Kasumi-1 (cell line): ENCODE measurements at places on chromosomes 5 and 9.
A peak's percentile ranks its signal among the peaks of the same experiment; 100 is the strongest.

DNA sequence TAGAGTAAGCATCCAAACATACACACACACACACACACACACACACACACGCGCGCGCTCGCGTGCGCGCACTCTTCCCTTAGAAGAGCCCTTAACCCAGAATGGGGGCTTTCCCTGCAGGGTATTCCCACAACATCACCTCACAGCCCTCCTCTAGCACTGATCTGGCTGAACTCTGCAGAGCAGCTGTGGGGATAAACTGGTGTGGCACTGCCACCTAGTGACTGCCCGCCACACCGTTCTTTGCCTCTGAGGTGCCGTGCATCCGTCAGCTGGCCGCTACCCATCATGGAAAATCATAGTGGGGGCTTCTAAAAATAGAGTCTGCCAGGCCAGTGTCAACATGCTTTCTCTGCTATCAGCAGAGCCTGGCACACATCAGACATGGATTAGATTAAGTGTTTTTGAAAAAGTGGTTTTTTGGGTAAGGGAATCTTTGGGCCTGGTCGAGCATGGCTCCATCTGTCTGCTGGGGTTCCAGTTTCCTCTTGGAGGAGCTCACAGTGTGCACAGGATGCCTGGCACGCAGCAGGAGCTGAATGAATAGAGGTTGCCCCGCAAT is 88.1 kb downstream of the KCNN2 start:
- DNase-seq: peak; percentile 73

DNA sequence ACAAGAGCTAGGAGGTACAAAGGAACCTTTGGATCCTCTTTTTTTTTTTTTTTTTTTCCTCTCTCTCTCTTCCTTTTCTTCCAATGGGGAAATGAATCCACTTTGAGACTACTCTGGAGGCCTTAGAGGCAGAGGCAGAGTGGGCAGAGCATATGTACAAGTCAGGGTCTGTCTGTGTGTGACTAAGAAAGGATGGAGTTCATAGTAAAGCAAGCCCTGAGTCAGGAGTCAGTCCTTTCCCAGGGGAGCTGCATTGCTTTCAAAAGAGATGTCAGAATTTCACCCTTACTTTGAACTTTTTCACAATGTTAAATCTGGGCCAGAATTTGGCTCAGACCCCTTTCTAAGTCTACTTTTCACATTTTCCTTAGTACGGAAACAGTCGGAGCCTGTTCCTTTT is 792.4 kb upstream of the C9orf72 start:
- DNase-seq: no peak

DNA sequence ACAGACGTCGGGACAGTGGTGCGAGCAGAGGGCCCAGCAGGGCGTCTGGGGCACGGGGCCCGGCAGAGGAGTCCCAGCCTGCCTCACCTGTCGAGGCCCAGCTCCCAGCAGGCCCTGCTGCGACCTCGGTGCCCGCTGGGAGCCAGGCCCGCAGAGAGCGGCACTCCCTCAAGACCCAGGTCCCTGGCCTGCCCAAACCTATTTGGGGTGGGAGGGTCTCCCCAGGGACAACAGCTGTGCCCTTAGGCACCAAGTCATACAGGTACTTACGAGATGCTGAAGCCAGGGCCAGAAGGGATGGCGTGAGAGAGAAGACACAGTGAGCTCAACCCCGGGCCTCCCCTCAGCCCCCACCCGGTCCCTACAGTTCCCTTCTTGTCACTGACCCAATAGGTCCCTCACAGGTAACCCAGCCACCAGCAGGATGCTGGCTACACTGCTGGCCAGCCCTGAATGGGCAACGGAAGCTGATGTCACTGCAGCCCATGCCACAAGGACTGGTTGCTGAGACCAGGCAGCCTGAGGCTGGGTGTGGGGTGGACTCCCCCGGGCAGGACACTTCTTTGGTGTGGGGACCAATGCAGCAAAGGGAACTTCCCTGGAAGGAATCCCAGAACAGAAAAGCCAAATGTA is 3.7 kb downstream of the NSMF start:
- DNase-seq: no peak

GRCh38 chr9:27340961-27341511 is 44.1 kb upstream of the EQTN start:
- DNase-seq: no peak

DNA sequence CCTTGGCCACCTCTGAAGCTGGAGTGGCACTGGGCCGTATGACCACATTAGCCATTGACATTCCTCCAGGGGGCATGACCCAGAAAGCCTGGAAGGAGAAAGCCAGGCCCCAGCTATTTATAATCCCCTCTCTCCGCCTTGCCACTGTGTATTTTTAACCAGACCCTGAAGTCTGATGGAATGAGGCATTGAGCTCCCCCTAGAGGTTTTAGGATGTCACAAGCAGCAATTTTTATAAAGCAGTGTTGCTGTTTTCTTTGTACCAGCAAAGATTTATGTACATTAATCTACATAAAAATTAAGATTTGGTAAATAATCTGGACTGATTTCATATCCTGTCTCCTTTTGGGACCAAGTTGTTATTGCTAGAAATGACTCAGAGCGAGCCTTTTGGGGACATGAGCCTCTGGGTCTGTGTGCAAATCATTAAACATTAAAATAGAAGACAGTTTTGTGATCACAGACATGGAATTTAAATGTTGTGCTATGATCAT is 127.1 kb downstream of the TRIO start:
- peak; percentile 92 for DNase-seq

DNA sequence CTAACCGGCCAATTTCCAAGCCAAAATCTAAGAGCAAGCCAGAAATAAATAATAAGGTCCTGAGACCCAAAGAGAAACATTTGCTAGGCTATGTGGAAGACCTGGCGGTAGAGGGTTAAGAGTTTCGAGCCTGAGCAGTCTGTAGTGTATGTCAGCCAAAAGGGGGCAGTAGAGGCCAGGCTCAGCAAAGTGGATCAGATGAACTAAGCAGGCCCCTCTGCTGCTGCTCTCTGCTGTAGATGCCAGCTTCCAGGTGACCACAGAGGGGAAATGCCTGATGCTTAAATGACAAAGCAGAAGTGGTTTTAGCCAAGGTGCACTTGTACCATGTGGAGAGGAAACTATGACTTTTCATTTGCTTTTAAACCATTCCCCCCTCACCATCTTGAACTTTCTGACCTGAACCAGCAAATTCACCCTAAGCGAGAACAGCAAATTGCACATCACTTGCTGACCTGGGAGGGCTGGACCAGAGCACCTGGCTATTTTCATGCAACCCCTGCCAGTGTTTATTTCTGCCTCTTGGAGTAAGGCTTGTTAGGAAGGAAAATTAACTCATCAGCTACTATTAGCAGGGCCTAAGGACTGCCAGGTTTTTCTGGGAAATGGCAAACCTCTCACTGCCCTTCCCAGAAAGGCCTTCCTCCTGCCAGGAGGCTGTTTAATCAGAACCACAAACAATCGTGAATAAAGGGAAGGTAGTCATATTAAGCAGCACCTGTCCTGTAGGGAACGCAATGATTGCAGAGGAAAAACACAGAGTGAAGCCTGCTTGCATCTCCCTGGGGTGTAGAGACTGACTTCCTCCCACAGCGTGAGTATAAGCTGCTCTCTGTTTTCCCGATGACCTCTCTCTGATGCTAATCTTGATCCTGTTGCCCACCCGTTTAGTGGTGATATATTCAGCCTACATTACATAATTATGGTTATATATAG is 818.2 kb downstream of the TLR4 start:
- DNase-seq: peak; percentile 54

- DNase-seq: no peak
Observed at GRCh38 chr9:132669319-132669697, 475 bp downstream of the DDX31 start.

DNA sequence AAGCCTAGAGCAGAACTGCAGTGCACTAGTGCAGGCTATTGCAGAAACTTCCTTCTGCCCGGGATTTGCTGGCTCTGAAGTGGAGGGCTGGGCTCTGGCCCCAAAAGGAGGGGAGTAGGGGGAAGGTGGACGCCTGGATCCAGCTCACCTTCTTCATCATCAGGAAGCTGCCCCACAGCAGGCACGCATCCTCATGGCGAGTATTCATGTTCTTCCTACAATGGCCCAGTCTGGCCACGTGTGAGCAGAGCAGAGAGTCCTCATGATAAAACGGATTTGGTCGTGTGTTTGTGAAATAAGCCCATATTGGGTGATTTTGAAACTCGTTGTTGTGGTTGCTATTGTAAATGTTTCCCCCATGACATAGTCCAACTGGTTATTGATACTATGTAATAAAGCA is 8.2 kb upstream of the GLIPR2 start:
- peak; percentile 47 for DNase-seq

DNA sequence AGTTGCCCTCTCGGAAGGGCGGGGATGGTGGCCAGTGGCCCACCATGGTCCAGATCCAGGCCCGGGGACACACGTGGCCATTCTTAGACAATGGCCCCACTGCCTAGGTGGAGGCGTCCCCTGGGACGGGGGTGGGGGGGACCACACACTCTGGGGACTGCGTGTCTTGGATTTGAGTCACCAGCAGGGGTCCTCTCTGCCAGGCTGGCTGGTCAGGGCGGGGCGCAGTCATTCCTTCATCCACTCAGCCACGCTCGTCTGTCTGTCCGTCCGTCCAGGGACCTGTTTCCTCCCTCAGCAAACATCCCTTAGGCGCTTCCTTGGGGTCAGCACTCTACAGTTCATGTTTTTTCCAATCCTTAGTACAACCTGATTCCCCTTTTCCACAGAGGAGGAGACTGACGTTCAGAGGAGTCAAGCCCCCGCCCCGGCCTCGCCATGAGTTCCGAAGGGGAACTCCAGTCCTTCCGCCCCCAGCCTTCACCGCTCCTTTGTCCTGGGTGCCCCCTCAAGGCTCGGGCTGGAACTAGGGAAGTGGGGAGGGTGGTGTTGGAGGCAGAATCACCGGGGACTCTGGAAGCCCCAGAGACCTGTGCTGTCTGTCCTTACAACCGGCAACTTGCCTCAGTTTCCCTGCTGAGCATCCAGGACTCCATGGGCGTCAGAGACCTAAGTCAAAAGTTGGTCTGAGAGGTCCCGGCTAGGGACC is 276.6 kb upstream of the MVB12B start:
- no peak for DNase-seq

- no peak for DNase-seq
Observed at GRCh38 chr5:144731786-144732185, 561.1 kb downstream of the KCTD16 start.

- no peak for DNase-seq
Observed at GRCh38 chr5:759111-759751, 25.3 kb downstream of the ZDHHC11B start.

DNA sequence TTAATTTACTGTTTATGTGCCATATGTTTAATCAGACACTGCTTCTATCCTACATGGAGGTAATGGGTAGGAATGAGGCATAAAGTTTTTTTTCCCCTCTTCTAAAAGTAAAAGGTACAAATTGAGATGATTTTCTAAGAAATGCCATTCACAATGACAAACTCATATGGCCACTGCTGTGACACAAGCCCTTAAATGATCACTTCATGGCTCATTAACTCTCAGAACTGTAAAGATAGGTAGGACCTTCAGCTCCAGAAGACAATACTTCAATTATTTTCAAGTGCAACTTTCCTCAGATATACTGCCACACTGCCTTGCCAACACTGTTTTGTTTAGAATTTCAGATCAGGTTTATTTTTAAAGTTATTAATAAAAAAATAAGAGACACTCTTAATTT is 362.9 kb upstream of the ZNF608 start:
- no peak for DNase-seq

DNA sequence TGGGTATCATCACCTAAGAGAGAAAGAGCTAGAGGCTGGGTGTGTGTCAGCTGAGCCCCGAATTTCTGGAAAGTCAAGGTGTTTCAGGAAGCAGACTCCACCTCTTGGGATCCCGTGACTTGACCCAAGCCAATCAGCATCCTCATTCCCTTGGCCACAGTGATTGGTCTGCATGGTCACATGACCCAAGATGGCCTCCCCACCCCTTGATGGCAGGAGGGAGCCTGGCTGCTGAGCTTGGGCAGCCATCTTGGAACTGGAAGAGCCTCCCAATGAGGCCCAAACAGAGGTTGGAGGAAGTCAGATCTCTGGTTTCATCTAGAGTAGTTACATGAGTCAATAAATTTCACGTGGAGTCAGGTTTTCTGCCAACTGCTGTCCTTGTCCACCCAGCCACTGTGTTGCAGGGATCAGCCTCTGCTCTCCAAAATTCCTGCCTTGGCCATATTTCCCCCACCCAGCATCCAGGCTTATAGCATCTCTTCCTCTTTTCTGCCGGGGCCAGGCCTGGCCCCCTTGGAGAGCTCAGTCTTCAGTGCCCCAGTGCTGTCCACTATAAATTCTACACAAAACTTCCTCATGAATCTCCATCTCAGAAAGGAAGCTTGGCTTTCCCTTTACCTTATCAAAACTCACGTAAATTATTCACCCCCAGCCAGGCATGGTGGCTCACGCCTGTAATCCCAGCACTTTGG is 17.2 kb upstream of the SUSD3 start:
- no peak for DNase-seq

DNA sequence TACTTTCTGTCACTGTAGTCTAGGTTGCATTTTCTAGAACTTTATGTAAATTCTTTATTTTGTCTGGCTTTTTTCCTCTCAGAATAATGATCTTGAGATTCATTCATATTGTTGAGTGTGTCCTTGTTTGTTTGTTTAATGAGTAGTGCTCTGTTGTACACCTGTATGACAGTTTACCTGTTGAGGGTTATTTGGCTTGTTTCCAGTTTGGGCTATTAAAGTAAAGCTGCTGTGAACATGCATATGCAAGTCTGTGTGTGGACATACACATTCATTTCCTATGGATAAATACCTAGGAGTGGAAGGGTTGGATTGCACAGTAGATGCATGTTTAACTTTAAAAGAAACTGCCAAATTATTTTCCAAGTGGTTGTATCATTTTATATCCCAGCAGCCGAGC is 30.4 kb downstream of the MVB12B start:
- DNase-seq: no peak

GRCh38 chr5:174284873-174285272 is 239.4 kb downstream of the NSG2 start:
- DNase-seq: no peak

DNA sequence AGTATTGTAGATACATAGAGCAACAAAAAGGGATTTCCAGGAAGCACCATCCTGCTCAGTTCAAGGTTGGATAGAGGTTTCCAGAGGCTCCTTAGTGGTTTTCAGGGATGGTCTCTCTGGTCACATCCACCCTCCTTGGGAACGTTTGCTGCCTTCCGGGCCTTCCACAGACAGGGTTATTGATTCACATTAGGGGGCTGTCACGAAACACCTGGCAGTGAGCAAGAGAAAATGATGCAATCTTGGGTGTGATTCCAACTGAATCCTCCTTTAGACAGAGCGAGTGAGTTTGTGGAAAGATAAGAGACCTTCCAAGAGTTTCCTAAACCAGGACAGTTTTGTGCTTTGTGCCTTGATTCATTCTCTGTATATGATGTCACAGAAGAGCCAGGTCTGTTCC is 43.8 kb upstream of the CTSL start:
- no peak for DNase-seq

GRCh38 chr5:68884883-68885282 is 208.9 kb upstream of the SLC30A5 start:
- peak; percentile 55 for DNase-seq

GRCh38 chr5:98734646-98735045 is 38.8 kb upstream of the RGMB start:
- DNase-seq: peak; percentile 1

- no peak for DNase-seq
Observed at GRCh38 chr9:132783006-132783405, 95.1 kb downstream of the AK8 start.
